ENCODE measurements at places on chromosomes 5 and 9.

DNA sequence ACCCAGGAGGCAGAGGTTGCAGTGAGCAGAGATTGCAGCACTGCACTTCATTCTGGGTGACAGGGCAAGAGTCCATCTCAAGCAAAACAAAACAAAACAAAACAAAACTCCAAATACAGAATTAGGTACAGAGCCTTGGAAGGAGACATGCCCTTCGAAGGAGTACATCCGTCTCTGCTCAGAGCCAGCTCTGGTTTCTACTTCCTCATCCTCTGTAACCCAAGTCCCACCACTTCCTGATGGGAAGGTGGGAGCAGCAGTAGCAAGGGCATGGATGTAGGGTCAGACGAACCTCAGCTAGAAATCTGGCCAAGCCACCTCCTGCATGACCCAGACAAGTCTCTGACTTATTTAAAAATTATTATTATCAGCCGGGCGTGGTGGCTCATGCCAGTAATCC is 16.5 kb upstream of the STXBP1 start:
- no peak overlapping the region for H3K27ac ChIP-seq
- no peaks in the 10 kb centered on the region for H3K27me3 ChIP-seq
- no peaks in the 10 kb centered on the region for H3K36me3 ChIP-seq
- no peaks in the 10 kb centered on the region for H3K4me1 ChIP-seq
- H3K4me3 ChIP-seq = no peak overlapping the region

DNA sequence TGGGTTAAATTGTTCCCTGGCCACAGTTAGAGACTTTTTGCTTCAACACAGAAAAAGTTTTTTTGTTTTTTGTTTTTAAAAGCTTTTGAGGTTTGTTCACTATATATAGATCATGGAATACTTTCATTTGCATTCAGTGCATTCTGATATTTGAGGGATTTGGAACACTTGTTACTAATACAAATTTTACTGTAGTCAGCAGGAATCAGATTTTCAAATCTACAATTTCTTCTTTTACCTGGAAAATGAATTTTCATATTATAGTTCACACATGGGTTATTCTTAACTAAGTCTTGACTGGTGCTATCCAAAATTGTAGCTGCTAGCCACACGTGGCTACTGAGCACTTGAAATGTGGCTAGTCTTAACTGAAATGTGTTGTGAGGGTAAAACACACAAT is 142.0 kb downstream of the RMI1 start:
- no peak overlapping the region for H3K27ac ChIP-seq
- H3K4me1 ChIP-seq = peaks cover 7% of the 10 kb centered on the region
- H3K27me3 ChIP-seq = peaks cover 10% of the 10 kb centered on the region
- no peaks in the 10 kb centered on the region for H3K36me3 ChIP-seq
- DNase-seq = no peak
- no peak overlapping the region for H3K4me3 ChIP-seq

- peaks cover 31% of the 10 kb centered on the region for H3K27me3 ChIP-seq
- DNase-seq = no peak
- H3K36me3 ChIP-seq = no peaks in the 10 kb centered on the region
- H3K4me3 ChIP-seq = no peak overlapping the region
- no peak overlapping the region for H3K27ac ChIP-seq
Observed at GRCh38 chr9:109454041-109454440, 44.1 kb downstream of the PTPN3 start.

DNA sequence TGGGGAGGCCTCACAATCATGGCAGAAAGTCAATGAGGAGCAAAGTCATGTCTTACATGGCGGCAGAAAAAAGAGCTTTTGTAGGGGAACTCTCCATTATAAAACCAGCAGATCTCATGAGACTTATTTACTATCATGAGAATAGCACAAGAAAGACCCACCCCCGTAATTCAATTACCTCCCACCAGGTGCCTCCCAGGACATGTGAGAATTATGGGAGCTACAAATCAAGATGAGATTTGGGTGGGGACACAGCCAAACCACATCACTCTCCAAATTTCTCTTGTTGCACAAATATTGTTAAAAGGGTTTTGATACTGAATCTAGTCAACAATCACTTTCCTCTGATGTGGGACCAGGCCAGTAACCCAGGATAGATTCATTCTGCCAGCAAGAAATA is 1176.1 kb downstream of the CDH9 start:
- H3K4me3 ChIP-seq = no peak overlapping the region
- H3K4me1 ChIP-seq = no peaks in the 10 kb centered on the region
- no peak overlapping the region for H3K27ac ChIP-seq
- H3K27me3 ChIP-seq = no peaks in the 10 kb centered on the region

- H3K4me1 ChIP-seq = no peaks in the 10 kb centered on the region
- H3K27ac ChIP-seq = no peak overlapping the region
- H3K36me3 ChIP-seq = no peaks in the 10 kb centered on the region
- peak; percentile 33 for DNase-seq
- peaks cover 21% of the 10 kb centered on the region for H3K27me3 ChIP-seq
Observed at GRCh38 chr5:573976-574375, 38.2 kb upstream of the CEP72 start.

All from activated CD8-positive, alpha-beta memory T cell treated with anti-CD3 and anti-CD28 coated beads, Interleukin-2, amount 10 ng/mL, durations not matched to agents 7 days and 5 days (primary cell).